Left hindlimb (tissue), 1 donor: ENCODE measurements at places on chromosomes 5 and 9.

DNA sequence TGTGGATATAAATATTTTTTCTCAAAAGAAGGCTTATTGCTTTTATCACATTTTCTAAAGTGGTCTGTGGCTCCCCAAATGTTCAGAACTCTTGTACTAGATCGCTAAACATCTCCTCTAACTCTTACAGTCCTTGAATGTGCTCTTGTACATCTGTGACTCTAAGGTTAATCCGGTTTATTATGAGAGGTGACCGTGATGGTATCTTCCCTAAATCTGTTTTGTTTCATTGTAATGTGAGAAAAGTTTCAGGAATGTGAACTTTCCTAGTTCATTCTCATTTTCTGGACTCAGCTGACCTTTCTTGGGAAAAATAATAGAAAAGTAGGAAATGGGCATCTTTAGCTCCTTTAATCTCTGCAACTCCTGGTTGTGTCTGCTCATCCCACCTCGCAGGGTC lies 94.5 kb upstream of the CD180 start:
- no peak for DNase-seq

GRCh38 chr9:125942125-125942524 lies 195.0 kb downstream of the PBX3 start:
- DNase-seq = no peak

DNA sequence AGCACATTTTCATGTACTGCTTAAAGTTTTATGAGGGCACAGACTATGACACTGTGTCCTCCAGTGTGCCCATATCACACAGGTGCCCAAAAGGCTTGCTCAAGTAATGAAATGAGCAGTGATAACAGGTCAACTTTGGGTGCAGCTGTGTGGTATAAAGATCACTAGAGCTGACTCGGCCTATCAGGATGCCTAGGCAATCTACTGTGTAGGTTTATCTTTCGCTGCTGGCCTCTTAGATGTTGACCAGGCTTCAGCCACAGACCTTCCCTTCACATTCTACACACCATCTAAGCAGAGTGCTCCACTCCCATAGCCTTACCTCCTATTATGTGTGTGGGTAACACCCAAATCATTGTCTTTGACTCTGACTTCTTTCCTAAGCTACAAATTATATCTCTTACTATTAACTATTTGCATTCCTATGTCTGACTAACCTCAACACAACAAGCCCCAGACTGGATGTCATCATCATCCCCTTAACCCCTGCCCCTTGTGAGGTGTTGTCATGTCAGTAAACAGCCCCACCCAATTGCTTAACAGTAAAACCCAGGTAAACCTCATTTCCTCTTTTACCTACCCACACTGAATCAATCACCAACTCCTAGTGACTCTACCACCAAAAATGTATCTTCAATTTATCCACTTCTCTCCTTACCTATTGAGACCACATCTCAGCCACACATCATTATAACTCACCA lies 2.5 kb downstream of the SREK1IP1 start:
- no peak for DNase-seq

DNA sequence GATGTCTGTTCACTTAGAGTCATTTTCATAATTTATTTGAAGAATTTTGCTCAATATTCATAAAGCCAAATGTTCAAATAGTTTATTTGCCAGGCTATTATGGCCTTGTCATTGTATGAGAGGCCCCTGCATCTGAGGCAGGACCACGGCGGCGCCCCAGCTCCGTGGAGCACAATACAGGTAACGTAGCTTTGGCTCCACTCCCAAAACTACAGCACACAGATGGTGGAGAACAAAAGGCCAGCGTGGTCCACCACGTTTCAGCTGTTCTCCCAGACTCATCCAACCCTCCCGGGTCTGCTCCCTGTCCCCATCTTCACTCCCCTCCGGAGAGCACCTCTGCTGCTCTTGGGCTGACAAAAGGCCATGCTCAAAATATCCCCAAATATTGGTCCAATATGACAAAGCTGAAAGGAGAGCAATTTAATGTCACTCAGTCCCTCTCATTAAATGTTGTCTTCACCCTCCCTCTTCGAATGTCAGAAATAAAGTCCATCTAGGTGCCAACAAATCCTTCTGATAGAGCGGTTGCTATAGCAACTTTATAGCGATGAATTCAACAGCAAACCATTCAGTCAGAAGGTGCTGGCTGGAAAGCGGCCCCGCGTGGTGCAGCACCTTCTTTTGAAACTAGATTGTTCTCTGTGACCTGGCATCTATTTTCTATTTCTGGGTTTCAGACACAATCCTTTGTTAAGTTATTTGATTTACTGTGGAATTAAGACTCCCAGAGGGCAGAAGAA lies 504.3 kb downstream of the ARHGEF28 start:
- DNase-seq = no peak

GRCh38 chr9:125785248-125785751 lies 38.1 kb downstream of the PBX3 start:
- no peak for DNase-seq

DNA sequence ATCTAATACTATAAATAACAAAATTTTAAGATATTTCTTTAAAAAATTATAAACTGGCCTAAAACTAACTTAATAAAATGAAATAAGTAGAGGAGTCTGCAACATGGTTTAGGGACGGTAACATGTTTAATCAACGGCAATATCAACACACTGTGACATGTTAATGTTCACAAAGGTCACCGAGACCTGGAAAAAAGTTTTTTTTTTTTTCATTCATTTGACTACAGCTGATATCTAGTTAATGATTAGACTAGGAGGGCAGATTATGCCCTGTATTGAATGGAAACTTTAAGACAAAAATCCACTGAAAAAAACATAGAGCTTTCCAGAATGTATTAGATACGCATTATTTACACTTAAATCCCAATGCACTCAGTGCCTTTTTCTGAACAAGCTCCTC lies 67.0 kb upstream of the CDK5RAP2 start:
- DNase-seq = no peak

DNA sequence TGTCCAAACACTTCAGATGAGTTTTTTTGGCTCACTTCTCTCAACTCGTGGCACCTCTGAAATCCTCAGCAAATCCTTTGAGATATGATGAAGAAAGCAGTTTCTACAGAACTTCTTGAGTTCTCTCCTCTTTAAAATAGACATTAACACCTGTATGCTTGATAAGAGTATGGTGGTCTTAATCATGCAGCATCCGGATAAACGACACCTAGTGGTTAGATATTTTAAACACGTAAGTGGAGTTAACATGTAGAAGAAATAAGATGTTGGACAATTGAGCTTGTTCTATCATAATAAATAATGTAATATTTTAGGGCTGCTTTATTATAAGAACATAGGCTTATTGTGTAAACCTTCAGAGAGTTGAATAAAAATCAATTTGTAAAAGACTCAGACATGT lies 324.8 kb downstream of the CYLC2 start:
- no peak for DNase-seq

DNA sequence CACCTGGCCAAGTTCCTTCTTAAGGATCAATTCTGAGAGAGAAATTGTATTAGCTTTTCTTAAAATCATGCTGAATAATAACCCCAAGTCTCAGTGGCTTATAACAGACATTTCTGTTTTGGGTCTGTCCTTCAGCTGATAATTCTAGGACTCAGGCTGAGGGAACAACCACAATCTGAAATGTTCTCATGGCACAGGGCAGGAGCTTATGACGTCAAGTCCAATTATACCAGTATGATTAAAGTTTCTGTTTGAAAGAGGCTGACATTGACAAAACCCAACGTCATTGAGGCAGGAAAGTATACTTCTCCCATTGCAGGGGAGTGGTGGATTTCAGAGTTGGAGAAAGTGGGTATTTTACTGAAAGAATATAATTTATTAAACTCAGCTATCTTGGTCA lies 21.8 kb downstream of the CENPH start:
- DNase-seq = no peak

DNA sequence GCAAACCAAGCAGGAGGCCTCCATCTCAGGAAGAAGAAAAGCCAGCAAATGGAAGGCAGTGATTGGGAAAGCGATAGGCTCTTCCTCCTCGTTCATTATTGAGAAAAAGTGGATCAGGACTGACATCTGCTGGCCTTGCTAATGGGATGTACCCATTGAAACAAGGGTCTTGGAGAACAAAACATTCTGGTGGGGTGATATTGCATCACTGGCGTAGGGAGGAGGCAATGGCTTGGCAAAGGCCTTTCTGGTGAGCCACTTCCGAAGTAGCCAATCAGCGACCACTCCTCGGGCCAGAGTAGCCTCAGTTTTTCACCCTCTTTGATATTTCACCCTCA lies 86.7 kb upstream of the NFIB start:
- DNase-seq = peak; percentile 55

GRCh38 chr9:132957805-132958204 lies 13.4 kb upstream of the TSC1 start:
- no peak for DNase-seq

DNA sequence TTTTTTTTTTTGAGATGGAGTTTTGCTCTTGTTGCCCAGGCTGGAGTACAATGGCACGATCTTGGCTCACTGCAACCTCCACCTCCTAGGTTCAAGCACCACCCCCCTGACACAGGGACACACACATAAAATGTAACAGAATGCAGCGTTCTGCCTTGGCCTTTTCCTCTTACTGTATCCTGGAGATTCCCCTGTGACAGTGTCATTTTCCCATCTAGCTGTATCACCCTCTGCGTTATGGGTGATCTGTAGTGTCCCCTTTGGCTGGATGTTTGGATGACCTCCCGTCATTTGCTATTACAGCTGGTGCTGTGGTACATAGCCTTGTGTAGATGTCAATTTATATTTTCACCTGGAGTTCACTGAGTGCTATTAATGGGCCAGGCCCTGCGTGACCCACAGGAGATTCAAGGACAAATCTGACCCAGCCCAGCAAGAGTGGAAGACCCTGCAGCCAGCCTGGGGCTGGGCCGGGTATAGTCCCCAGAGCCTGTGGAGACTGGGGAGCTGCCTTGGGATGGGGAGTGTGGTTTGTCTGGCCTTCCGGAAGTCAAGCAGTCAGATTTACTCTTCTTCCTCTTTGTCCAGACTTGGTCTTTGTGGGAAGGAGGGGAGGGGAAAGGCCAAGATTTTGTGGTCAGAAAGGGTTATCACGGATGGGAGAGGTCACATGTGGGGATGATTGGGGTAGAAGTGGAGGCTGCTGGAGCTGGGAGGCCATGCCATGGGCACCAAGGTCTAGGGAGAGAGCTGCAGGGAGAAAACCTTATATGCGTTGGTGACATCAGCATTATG lies 43.6 kb downstream of the ERGIC1 start:
- no peak for DNase-seq

DNA sequence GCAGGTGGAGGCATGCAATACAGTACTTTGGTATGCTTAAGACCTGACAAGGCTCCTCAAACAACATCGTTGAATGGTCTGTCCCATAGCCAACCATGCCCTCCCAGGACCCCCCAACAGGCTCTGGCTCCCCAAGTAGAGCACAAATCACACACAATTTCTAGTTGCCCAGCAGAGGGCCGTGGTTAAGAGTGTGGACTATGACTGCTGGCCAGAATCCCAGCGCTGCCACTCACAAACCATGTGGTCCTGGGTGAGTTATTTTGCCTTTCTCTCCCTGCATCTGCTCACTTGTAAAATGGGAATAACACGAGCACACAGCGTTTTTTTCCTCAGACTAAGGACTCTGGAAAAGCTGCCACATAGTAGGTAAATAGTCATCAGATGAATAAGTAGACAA lies 6.5 kb downstream of the CKMT2 start:
- no peak for DNase-seq
